ENCODE measurements at places on chromosomes 12 and 14.

- DNase-seq, result no peak
Observed at GRCh38 chr14:105150368-105151083, 18.1 kb downstream of the JAG2 start.

GRCh38 chr12:25853316-25854095 lies 105.0 kb upstream of the RASSF8 start:
- DNase-seq, result no peak

DNA sequence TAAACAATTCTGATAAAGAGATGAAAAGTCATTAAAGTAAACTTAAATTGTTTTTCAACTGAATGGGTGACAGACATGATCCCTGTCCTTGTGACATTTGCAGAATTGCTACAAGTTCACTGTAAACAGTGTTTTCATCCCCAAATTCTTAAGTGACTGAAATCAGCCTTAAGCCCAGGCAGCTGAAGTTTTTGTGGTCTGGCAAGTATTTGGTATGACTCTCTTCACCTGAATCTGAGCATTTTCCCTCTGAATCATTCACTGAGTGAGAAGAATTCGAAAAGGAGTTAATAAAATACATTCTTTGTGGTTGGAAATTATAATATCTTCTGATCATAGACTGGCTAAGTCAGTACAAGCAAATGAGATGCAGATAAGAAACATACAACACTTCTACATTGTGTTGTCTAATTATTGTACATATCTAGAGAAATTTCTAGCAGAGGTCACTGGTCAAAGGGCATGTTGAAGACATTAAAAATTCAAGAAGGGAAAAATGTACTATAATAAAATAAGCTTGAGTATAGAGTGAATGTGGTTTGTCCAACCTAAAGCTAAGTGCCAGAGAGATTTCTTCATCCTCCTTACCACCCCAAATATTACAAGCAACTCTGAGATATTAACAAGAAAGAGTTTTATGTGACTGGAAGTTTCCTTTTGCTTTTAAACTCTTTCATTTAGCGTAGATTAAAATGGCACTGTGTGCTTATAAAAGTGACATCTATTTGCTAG lies 177.8 kb upstream of the DIO2 start:
- no peak for DNase-seq

DNA sequence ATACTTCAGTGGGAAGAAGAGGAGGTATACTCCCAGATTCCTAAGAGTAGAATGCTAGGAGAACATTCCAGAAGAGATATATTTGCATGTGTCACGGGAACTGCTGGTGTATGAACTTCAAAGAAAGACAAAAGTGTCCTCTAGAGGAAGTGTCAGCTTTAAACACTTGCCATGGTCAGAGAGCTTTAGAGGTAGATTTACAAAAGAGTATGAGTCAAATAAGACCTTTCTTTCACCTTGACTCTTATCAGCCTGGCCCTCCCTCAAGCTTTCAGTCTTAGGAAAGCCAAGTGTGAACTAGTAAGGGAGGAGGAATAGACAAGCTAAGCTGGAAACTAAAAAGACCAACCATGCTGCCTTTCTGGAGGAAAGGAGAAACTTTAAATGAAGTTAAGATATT lies 34.7 kb downstream of the COX8C start:
- DNase-seq, result no peak

- no peak for DNase-seq
Observed at GRCh38 chr14:70358631-70359030, 852 bp downstream of the COX16 start.

DNA sequence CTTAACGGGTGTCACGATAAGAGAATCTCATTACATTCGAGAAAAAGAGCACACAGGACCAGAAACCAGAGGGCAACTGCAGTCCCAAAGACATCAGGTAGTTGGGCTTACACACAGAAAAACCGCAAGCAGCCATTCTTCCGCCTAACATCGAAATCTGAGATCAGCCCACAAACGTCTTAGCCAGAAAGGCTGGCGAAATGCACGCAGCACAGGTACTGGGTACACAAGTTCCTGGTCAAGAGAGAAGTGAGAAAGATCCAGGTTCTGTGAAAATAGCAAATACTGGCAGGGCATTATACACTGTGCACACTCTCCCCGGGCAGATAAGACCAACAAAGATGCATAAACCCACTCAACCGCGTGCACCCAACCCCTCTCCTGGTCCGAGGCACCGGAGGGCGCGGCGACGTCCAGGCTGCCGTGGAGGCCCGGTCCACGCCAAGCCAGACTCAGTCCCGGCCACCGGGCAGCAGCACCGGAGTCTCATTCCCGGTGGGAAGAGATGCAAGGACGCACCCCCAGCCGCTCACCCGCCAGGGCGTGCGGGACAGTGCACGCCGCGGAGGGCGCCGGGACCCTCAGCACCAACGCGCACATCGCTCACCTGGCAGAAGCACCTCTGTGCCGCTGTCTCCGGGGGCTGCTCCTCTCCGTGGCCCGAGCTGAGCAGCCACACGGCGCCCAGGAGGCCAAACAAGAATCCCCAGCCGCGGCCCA lies 437 bp downstream of the ERO1A start:
- no peak for DNase-seq

DNA sequence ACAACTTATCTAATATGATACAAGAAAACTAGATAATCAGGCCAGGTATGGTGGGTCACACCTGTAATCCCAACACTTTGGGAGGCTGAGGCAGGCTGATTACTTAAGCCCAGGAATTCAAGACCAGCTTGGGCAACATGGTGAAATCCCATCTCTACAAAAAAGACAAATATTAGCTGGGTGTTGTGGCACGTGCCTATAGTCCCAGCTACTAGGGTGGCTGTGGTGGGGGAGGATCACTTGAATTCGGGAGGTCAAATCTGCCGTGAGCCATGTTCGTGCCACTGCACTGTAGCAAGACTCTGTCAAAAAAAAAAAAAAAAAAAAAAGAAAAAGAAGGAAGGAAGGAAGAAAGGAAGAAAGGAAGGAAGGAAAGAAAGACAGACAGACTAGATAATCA lies 27.0 kb downstream of the ZCRB1 start:
- no peak for DNase-seq

DNA sequence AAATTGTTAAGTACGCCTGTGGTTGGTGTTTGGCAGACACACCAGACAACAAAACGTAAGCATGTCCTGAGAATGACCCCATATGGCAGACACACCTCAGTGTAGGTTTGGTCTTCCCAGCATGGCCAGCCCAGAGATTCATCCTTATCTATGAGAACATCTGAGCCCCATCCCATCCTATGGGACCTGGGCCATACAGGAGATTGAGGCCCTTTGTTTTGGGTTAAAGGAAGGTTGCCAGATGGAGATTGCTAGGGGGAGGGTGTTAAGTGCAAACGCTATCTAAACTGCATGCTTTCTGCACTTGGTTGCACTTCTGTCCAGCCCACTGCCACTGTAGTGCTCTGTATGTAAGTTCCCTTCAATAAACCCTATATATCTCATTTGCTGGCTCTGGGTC lies 4.1 kb upstream of the PCNX4 start:
- DNase-seq, result no peak

DNA sequence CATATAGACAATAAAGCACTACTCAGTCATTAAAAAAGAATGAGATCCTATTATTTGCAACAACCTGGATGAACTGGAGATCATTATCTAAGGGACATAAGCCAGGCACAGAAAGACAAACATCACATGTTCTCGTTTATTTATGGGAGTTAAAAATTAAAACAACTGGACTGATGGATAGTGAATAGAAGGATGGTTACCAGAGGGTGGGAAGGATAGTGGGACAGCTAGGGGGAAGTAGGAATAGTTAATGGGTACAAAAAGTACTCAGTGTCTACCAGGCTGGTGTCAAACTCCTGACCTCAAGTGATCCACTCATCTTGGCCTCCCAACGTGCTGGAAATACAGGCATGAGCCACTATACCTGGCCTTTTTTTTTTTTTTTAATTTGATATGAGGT lies 56.7 kb upstream of the KTN1 start:
- no peak for DNase-seq

DNA sequence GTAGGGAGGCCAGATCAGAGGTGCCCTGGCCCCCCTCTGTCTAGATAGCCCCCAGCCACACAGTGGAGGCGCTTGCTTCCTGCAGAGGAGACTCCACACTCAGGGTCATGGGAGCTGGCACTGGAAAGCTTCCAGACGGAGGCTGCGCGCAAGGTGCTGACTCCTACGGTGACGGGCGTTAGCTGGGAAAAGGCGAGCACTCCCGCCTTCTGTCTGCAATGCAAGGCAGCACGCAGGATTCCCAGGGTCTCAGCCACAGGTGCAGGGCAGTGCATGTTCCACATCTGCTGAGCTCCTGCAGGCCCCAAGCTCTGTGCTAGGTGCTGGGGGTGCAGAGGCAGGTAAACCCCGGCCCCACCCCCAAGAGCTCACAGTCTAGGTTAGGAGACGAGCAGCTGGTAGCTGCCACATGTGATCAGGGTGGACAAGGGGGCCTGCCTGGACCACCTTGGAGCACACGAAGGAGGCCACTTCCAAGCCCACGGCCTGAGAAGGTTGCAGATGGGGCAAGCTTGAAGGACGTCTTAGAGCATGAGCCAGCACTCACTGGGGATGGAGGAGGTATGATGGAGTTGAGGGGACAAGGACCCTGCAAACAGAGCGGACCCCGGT lies 310.9 kb upstream of the DIO3 start:
- no peak for DNase-seq

DNA sequence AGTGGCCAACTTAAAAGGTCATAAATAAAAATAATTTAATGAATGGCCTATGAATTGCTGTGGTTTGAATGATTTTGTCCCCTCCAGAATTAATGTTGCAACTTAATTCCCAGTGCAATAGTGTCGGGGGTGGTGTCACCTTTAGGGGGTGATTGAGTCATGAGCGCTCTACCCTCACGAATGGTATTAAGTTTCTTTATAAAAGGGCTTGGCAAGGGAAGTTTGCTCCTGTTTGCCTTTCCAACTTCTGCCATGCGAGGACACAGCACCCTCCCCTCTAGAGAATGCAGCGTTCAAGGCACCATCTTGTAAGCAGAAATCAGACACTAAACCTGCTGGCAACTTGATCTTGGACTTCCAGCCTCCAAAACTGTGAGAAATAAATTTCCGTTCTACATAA lies 253.3 kb downstream of the ATXN7L3B start:
- no peak for DNase-seq

DNA sequence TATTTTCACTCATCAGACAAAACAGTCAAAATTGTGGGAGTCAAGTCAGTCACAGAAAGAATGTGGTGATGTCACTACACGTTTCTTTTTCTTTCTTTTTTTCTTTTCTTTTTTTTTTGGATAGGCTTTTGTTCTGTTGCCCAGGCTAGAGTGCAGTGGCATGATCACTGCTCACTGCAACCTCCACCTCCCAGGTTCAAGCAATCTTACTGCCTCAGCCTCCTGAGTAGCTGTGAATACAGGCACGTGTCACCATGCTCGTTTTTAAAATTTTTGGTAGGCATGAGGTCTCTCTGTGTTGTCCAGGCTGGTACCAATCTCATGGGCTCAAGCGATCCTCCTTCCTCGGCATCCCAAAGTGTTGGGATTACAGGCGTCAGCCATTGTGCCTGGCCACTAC lies 2.3 kb downstream of the CLECL1 start:
- no peak for DNase-seq

- DNase-seq, result no peak
Observed at GRCh38 chr14:70555890-70556289, 21.1 kb upstream of the ADAM20 start.

GRCh38 chr12:3138941-3139511 lies 61.8 kb downstream of the TSPAN9 start:
- no peak for DNase-seq

- no peak for DNase-seq
Observed at GRCh38 chr12:68733661-68734071, 12.3 kb upstream of the SLC35E3 start.

GRCh38 chr12:121088195-121088585 lies 44.5 kb upstream of the P2RX7 start:
- DNase-seq, result no peak

GRCh38 chr12:6507102-6507998 lies 13.4 kb downstream of the NCAPD2 start:
- DNase-seq, result no peak

DNA sequence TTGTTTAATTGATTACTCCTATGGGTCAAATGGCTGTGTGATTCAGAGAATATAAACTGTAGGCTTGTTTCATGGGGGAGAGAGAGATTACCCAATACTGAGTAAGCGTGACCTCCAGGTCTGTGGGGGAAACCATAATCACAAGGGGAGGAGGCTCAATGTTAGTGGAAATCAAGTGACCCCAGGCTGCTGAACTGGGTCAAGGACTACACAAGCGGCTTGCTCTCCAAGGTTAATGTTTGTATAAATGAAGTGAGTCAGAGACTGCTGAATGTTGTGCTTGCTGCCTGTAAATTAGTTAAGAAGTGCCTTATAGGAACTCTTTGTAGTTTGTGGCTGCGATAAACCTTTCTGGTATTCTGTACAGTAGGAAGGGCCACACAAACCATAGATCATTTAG lies 479.7 kb downstream of the AACS start:
- DNase-seq, result no peak

DNA sequence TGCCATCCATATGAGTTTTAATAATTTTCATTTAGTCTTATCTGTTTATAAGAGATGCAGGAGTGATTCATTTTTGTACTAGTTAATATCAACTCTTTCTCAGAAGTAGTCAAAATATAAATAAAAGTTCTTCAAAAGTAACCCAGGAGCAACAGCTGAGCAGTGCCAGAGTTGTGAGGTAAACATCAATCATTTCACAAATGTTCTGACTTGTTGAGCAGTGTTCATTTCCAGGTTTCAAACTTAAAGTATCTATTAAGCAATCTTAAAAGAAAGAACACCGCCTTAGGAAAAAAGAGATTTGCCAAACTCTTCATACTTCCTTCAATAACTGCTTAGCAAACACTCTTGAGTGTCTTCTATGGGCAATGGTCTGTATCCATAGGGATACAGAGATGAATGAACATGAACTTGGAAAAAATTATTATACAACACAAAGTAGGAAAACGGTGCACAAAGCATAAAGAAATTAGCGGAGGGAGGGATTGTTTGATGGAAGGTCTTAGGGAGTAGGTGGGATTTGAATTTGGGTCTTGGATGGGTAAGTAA lies 41.9 kb upstream of the POC1B start:
- DNase-seq, result no peak

- no peak for DNase-seq
Observed at GRCh38 chr14:49287004-49287403, 299.2 kb downstream of the RPS29 start.

- no peak for DNase-seq
Observed at GRCh38 chr12:116087962-116088361, 189.5 kb downstream of the MED13L start.

- DNase-seq, result no peak
Observed at GRCh38 chr12:33438025-33438772, 1.4 kb downstream of the SYT10 start.

DNA sequence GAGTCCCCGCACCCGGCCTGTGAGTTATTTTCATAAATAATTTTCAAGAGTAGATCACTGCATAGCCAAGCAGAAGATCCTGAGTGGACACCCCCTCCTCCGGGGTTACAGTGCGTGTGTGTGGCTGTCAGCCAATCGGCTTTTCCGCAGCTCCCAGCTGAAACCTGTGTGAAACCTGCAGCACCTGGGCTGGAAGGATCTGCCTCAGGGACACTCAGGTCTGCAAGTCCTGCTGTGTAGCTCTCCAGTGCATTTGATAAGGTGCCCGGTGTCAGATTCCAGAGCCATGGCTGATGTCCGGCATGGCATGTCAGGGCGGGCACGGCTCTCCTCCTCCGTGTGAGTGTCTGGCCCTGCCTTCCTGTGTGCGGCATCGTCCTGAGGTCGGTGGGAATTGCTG lies 124.8 kb downstream of the GLT1D1 start:
- no peak for DNase-seq

All from cerebellar nuclear complex (tissue), 1 donor.